ENCODE measurements at places on chromosomes 6 and 20. TPM values are rescaled to one million over a fixed set of nuclear protein-coding genes. Genes with fewer than 3 reads are reported as not detected.

The MATN4 gene
- total RNA-seq = 0.14 TPM

The IPCEF1 gene
- total RNA-seq = 1.00 TPM

The CNR1 gene
- not detected for total RNA-seq

The OTOR gene
- not detected for total RNA-seq

The SLC17A9 gene
- 0.28 TPM for total RNA-seq

The SEMG1 gene
- not detected for total RNA-seq

The NKX2-4 gene
- total RNA-seq = not detected

The OLIG3 gene
- not detected for total RNA-seq

The HLA-DQB2 gene
- not detected for total RNA-seq

The VSX1 gene
- total RNA-seq = not detected

The MROH8 gene
- under 0.01 TPM for total RNA-seq

The NMBR gene
- under 0.01 TPM for total RNA-seq

The SIGLEC1 gene
- not detected for total RNA-seq

The DDX39B gene
- 205 TPM for total RNA-seq

The GGTLC1 gene
- not detected for total RNA-seq

The ANKRD6 gene
- total RNA-seq = 6.5 TPM

The USP49 gene
- total RNA-seq = 3.6 TPM

The PCK1 gene
- total RNA-seq = not detected

The TGM6 gene
- not detected for total RNA-seq

The TP53TG5 gene
- total RNA-seq = not detected

The TBX18 gene
- total RNA-seq = 4.1 TPM

The ANGPT4 gene
- total RNA-seq = not detected

The F13A1 gene
- not detected for total RNA-seq

The ARHGAP40 gene
- 0.68 TPM for total RNA-seq

The ADISSP gene
- total RNA-seq = 16.1 TPM

The TMC2 gene
- not detected for total RNA-seq
